Esophagus squamous epithelium (tissue), 5 donors: ENCODE measurements at places on chromosomes 16 and 17.

DNA sequence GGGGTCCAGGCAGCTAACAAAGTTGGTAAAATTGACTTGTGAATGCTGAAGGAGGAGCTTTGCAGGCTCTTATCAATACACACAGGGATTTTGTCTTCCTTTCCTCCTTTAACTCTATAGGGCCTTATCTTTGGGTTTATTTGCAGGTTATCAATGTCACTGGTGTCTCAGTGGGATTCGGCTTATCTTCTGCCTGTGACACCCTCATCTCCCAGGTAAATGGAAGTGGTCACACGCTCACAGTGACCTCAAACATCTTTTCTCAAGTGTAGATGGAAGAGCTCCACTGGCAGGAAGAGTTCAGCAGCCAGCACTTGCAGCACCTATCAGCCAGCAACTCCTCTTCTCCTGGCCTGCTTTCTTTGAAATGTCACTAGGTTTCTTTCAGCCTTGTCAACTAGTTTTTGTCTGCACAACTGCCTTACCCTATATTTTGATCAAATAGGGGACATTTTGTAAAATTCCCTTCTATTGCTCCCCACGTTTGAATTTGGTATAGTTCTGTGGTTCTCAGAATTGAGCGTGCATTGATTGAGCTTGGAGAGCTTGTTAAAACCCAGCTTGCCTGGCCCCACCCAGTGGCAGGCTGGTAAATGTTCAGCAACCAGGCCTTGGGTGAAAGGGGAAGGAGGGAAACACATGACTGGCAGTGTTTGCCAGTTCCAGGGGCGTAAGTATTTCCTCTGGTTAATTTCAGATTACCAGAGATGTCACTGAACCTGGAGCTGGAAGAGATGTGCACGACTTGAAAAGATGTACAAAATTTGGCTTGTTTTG is 12.8 kb downstream of the SLC47A1 start:
- no peak for DNase-seq

DNA sequence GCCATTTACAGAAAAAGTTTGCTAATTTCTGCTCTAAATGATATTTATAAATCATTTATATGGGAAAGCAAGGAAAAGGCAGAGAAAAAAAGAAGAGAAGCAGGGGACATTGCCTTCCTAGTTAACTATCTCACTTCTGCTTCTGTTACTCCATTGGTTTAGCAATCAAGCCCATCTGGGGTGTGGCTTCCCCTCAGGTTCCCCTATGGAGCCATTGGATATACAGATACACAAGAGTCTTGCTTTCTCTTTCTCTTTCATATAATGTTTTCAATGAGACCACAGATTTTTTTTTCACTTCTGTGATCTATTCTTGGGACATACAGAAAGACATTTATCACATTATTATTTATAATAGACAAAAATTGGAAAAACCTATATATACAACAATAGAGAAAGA is 105.6 kb upstream of the TOM1L1 start:
- no peak for DNase-seq

DNA sequence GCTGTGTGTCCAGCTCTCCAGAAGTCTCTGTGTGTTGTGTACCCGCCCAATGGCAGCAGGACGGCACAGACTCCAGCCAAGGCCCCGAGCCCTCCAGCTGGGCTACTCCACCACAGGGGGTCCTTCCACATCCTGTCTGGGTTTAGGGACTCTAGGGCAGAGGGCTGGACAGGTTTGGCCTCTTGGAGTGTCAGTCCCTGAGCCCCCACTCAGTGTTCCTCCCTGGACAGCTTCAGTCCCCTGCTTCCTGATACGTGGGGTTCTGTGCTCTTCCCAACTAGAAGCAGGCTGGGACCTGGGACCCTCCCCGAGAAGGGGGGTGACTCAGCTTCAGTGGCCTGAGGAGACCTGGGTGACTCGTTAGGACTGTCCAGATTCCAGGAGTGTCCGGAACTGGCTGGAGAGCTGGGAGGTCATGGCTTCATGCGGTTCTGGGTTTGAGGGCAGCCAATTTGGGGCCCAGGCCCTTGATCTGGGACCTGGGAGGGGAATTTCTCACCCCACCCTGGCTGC is 4.2 kb downstream of the CDK3 start:
- DNase-seq, result no peak

DNA sequence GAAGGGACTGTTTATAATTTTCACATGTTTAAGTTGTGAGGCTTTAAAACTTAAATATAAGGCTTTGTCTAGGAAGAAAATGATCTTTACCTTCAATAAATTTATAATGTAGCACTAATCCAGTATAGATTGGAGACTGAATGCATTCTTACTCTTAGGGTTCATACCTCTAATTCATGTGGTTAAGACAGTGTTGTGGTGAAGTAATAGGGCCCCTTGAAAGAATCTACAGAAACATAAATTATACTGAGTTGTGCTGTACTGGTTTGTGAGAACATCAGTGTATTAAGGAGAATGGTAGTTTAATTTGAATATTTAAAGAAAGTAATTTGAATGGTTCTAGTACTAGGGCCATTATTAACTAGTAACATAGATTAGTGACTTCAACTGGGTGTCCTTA is 13.7 kb downstream of the HAPSTR1 start:
- DNase-seq, result no peak

DNA sequence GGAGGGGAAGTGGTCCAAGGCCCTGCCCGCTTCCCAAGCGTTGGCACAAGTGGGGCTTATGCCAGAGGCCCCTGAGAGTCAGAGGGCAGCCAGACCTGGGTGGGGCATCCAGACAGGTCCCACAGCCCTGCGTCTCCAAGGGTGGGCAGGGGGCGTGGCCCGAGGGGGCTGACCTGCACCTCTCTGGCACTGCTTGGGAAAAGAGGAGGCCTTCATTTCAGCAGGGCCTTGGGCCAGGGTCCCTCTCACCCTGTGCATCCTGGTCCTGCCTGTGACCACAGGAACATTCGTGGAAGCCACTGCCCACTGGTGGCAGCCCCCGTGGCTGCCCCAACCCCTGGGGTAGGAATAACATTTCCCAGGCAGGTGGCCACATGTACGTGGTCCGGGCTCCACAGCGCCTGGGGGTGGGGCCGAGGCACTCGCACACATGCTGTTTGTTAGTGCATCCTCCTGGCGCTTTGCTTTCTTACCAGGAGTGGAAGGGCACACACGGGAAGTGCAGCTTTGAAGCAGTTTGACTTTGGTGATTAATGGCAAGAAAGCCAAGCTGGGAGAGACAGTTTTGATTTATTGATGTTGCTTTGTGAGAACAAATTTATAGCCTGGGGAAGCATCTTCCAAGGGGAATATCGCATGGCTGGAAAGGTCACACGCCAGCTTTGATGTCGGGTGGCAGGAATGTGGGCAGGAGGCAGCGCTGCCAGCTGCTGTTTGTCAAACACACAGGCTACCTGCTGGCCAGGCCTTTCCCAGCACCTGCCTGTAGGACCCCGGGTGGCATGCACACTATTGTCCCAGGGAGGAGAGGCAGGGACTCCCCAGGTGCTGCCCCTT is 4.3 kb downstream of the CENPX start:
- no peak for DNase-seq

GRCh38 chr17:63929860-63930766 is 2.0 kb downstream of the CD79B start:
- no peak for DNase-seq
